Fibroblast of villous mesenchyme (primary cell): ENCODE measurements at places on chromosomes 5 and 9. TPM values are rescaled to one million over a fixed set of nuclear protein-coding genes. Genes with fewer than 3 reads are reported as not detected.
A peak's percentile ranks its signal among the peaks of the same experiment; 100 is the strongest.

The TPRN gene
- total RNA-seq = 6.9 and 8.1 TPM in 2 replicates

The SAXO1 gene
- not detected in 2 replicates for total RNA-seq

The MORN5 gene
- total RNA-seq = not detected in 2 replicates

The MSX2 gene
- total RNA-seq = 0.32 and 0.43 TPM in 2 replicates

The PGM5 gene
- total RNA-seq = 2.6 and 5.8 TPM in 2 replicates

The PCDHA9 gene
- under 0.01 TPM in 2 replicates for total RNA-seq

The ADGRV1 gene
- under 0.01 and 0.43 TPM in 2 replicates for total RNA-seq

The PCDHA10 gene
- total RNA-seq = under 0.01 TPM in 2 replicates

DNA sequence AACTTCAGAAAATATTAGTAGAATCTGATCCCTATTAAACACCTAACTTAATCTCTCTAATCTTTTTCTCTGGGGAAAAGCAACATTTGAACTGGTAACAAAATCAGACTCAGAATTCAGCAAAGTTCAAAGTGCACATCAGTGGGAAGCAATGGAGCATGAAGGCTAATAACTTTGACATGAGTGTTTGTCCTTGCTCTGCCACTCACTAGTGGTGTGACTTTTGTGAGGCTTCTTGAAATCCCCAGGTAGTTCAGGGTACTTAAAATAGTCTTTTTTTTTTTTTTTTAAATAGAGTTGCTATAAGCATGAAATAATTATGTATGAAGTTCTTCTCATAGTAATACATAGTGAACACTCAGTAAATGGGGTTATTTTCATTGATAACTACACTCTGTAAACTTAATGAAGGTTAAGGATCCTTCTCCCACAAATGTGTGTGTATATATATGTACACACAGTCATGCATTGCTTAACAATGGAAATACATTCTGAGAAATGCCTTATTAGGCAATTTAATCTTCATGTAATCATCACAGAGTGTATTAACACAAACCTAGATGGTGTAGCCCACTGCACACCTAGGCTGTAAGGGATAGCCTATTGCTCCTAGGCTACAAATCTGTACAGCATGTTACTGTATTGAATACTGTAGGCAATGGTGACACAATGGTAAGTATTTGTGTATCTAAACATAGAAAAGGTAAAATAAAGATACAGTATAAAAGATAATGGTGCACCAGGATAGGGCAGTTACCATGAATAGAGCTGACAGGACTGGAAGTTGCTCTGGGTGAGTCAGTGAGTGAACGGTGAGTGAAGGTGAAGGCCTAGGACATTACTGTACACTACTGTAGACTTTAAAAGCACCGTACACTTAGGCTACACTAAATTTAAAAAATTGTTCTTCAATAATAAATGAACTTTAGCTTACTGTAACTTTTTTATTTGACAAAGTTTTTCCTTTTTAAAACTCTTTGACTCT lies 73.3 kb upstream of the HMHB1 start:
- DNase-seq = no peak

- no peak for DNase-seq
Measured at GRCh38 chr5:10735569-10736276, 25.3 kb downstream of the DAP start.

- DNase-seq = no peak
Measured at GRCh38 chr9:136666372-136667213, 3.9 kb downstream of the EGFL7 start.

DNA sequence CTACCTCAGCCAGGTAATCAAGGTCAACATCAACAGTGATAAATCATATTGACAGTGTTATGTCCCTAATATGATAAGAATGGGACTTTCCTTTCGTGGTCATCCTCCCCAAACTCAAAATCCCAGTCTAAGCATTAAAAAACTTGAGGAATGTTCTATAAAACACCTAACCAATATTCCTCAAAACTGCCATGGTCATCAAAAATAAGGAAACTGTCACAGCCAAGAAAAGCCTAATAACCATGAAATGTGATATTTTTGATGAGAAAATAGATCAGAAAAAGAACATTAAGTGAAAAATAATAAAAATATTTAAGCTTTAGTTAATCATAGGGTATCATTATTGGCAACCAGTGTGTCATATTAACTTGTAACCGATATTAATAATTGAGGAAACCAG lies 232.1 kb upstream of the ATP10B start:
- DNase-seq = no peak

DNA sequence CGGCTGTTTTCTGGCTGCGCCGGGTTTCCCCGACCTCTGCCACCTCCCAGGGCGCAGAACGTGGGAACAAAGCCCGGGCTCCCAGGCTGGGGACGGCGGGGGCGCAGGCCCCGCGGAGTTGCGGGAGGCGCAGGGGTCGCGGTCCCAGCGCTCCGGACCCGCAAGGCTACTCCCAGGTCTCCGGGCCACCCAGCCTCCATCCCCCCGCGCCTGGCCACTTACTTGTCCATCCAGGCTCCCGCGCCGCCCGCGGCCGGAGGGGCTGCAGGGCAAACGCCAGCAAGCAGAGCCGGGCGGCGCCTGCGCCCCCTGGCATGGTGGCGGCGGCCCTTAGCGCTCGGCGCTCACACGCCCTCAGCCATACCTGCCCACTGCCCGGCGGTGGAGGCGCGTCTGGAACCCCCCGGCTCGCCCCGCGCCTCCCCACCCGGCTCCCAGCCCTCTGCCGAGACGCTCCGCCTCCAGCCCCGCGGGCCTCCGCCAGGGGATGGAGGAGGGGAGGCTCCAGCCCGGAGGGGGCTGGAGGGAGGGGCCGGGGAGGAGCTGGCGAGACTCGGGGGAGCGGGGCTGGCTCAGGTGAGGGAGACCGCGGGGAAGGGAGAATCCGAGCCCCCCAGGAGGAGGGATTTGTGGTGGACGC lies at the start of gene ADAM19:
Gene ADAM19, minus strand, starts transcription at position 395 of the 640 bp plus-strand sequence. Its CDS starts 79 bp downstream, at position 316.
- DNase-seq = peak; percentile 53

GRCh38 chr5:55597014-55597981 lies 62.5 kb upstream of the PLPP1 start:
- DNase-seq = peak; percentile 73

DNA sequence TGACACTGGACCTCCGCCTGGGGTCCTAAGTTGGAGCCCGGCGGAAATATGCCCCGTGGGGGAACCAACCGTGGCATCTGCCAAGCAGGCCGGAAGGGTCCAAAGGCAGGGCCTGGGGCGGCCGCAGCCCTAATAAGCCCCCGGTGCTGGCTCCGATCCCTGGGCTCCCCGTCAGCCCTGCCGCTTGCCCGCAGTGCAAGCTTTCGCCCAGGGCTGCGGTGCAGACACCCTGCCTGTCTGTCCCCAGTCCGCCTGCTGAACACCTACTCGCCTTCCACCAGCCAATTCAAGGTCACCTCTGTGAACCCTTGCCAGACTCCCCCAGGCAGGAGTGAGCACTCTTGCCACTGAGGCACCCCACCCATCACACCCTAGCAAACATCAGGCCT lies 502 bp upstream of the PTGR1 start:
- DNase-seq = no peak

- DNase-seq = no peak
Measured at GRCh38 chr5:128777052-128777451, 188.2 kb upstream of the SLC27A6 start.

DNA sequence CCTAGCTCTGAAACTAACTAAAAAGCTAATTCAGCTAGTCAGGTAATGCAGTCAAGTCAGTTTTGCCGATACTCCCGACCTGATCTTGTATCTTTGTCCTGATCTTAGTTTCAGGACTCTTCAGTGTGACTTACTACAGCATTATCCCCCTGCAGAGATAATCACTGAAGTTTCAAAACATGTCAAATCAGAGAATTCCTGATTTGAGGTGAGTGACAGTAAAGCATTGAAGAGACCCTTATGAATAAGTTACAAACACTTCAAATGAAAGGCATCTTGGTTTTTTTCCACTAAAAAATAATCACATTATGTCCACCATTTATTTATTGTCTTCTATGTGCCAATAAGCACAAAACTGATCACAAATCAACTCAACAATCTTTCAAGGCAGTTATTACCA lies 47.6 kb downstream of the BAAT start:
- no peak for DNase-seq

GRCh38 chr5:79754865-79755555 lies 65.4 kb downstream of the CMYA5 start:
- DNase-seq = no peak

GRCh38 chr9:122456123-122456522 lies 21.6 kb downstream of the OR1J1 start:
- no peak for DNase-seq

GRCh38 chr9:126156898-126157297 lies 169.7 kb upstream of the MVB12B start:
- no peak for DNase-seq

- DNase-seq = no peak
Measured at GRCh38 chr5:24389968-24390367, 254.8 kb downstream of the CDH10 start.
